ENCODE measurements at places on chromosomes 7 and 10.

GRCh38 chr10:74249865-74250264 lies 98.8 kb downstream of the ADK start:
- DNase-seq = no peak

GRCh38 chr10:22611425-22612115 lies 102.8 kb downstream of the PIP4K2A start:
- peak; percentile 84 for DNase-seq

DNA sequence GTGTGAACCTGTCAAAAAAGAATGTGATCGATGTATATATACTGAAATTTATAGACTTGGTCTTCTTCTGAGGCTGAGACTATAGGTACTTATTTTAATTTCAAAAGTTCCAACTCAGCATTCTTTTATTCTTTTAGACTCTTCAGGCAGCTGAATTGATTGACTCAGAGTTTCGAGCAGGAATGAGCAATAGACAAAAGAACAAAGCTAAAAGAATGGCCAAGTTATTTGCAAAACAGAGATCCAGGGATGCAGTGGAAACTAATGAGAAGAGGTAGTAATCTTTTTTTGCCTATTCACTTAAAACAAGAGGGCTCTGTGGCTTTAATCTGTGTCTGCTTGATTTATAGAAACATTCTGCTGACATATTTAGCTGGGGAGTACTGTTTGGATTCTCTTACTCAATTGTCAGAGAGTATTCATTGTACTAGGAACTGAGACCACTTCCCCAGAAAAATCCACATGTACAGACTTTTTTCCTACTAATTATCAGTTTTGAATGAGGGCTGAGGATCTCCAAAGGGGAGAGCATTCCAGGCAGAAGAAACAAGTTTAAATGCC lies 30.1 kb downstream of the BTAF1 start:
- DNase-seq = no peak

DNA sequence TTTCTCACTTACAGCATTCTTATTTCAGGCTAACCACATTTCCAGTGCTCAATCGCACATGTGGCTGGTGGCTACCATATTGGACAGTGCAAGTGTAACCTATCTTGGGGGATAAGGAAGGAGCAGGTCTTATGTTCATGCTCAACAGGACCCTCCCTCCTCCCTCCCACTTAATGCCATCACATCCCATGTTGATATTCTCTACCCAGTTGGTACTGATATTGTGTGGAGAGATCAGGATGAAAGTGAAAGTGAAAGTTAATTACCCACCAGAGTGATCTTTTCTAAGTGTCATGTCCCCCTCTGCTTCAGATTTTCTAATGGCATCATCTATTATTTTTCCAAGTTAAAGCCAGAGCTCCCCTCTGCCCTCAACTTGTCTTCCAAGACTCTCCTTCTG lies 91.6 kb downstream of the BMPER start:
- DNase-seq = no peak

DNA sequence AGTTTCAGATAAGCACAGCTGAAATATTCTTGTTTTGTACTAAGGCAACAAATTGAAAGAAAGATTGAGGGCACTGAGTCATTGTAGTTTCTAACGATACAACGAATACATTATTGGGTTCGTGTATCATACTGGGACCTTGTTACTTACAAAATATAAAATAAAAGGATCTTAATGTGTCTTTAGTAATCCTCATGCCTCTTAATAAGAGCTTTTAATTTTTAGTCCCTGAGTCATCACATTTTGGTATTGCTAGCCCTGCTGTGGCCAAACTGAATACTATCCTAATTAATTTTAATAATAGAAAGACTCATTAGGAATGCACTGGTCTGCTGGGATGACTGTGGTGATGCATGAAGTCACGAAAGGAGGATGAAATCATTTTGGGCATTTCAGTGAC lies 309.7 kb downstream of the EXOC4 start:
- no peak for DNase-seq

DNA sequence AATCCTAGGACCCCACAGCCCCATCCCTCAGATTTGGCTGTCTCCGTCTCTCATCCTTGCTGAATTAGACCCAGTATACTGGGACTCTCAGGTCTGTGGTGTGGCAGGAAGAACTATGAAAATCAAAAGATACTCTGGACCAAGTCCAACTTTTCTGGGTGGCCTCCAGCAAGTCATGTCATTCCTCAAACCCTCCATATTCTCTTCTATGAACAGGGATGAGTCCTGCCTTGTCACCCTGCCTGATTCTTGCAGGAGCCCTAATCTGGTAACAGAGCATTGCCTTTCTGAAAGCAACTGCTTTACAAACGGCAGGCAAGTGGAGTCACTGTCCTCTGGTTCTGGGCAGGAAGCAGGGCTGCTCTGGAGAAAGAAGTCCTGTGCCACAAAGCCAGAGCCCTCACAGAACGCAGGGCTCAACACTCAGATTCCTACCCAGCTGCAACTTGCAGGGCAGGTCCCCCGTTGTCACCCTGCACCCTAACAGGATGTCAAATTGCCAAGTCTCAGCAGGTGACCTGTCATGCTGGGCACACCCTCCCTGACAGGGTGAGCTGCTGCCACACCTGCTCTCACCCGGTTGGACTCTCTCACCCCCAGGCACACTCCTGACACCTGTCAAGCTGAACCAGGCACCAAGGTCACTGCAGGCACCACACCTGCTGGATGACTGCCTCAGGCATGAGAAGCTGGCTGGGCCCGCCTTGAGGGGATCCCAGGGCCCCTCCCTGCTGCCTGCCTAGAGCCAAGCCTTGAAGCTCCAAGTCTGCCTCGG lies 227.7 kb downstream of the KCNMA1 start:
- no peak for DNase-seq

DNA sequence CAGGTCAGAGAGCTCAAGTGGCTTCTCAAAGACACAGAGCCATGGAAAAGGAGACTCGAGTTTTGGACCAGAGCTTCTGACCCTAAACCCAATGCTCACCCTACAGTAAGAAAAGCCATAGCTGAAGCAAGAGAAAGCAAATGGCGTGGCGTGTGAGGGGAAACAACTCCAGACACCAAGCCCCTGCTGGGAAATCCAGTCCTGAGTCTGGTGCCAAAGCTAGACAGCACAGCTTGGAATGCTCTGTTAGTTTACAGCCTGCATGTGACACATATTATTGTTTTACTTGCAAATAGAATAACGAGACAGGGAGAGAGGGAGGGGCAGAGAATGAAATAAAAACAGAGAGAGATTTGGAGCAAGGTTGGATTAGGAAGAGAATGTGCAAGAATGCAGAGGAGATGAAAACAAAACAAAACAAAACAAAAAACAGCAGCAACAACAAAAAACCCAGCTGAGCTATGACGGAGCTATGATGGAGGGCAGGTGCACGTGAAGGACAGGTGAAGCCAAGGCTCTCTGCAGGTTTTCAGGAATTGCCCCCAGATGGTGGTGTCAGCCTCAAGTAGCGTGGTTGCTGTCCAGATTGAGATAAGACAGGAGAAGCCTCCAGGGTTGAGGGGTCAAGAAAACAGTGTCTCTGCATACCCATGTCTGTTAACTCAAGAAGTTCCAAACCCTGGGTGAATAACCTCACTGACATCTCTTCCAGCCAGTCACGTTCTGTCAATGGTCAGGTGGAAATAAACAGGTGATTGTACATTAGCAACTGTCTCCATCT lies 69.7 kb upstream of the LRRC18 start:
- no peak for DNase-seq

All from activated effector memory CD4-positive, alpha-beta T cell treated with anti-CD3 and anti-CD28 coated beads, Interleukin-2, amount 50 U/mL, for 16 hours (primary cell).